ENCODE measurements at places on chromosomes 6 and 20. TPM values are rescaled to one million over a fixed set of nuclear protein-coding genes. Genes with fewer than 3 reads are reported as not detected.

- no peak for DNase-seq
These were observed 5.5 kb downstream of the MANBAL start for GRCh38 chr20:37295001-37295400.

The NECAB3 gene
- 58.6 TPM for total RNA-seq

GRCh38 chr6:155050311-155050710 lies 55.2 kb downstream of the TIAM2 start:
- no peak for DNase-seq

GRCh38 chr20:17565169-17565845 lies 4.6 kb upstream of the DSTN start:
- DNase-seq: no peak

- no peak for DNase-seq
These were observed 39.4 kb upstream of the MRPS10 start for GRCh38 chr6:42257063-42257462.

DNA sequence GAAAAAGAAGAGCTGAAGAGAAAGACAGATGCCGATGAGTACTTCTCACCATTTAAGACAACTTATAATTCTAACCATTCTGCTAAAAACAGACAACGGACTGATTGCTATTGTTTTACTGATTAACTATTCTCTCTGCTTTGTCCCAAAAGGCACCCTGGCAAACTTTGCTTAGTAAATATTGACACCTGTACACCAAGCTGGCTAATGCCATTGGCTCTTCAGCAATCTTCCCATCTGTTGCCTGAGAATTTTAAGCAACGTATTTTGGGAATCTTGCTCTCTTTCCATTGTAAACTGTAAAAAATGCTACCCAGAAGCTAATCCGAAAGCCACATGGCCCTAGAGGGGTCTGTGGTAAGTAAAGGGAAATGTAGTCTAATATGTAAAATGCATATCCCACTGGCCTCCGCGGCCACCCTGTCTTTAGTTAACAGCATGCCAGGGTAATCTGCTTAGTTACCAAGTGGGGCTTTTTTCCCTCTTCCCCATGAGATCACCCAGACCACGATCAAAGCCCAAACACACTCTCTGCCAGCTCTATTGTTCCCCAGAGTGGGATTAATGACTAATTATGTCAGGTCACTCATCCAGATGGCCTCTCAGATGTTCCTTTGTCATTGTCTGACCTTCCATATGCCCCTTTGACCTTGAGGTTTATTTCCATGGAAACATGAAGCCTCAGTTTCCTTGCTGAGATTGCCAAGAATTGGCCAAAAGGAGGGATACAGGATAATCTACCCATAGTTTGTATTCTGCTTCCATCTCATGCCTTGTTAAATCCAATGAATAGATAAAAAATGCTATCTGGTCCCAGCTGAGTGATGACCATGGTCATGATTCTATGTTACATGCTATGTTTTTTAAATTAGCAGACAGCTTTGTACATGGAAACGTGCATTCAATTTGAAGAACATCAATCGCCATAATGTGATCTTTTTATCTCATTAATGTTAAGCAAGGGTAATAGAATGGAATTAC lies 216.4 kb upstream of the MCHR2 start:
- DNase-seq: no peak

DNA sequence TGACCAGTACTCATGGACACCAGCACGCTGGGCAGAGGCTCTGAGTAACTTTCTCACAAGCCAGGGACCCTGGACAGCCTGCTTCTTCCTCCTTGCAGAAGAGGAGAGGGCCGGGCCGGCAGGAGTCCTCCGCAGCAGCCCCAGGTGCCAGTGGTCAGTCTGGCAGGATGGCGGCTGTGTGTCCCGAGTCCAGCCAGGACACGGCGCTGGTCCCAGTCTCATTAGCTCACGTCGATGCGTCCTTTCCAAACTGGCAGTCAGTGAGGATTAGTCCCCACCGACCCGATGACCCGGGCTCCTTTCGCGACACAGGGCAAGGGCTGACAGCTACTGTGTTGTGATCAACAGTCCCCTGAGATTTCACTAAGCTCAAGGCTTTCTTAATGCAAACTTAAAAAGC lies 267.0 kb downstream of the TAF4 start:
- DNase-seq: no peak

DNA sequence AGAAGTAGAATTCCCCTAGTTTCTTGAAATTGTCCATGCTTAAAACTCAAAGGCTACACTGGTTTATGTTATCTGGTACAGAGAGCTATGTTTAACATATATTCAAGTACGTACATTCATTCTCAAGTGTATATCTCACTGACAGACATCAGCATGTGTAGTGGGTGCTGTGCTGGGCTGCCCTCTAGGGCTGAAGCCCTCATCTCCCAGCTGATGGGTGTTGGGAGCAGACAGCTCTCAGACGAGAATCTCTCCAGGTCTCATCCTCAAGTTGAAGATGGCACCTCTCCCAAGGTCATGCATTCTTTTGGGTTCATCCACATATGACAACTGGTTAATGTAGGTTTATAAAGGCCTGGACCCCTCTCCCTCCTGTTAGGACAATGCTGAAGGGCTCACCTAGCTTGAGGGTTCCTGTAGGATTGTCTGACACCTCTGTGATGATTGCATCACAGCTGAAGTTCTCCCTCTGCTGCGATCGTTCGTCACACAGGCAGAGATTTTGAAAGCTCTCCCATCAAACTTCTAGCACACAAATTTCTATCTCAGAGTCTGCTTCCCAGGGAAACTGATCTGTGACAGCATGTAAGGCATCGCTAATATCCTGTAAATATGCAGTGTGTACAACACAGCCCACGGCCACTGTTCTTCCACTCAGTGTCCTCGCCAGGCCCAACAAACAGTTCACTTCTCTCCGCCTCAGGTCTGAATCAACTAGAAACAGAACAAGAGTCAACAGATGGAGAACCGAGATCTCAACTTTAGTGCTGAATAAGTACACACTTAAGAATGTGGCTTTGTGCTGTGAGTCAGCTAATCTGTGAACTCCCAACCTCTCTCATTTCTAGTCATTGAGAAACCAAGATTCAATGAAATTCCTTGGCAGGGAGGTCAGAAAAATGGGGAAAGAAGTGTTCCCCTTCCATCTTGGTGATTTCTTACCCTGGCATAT lies 43.2 kb downstream of the PREP start:
- DNase-seq: no peak

The MCCD1 gene
- not detected for total RNA-seq

The UBR2 gene
- total RNA-seq: 28.2 TPM

GRCh38 chr6:121666814-121667213 lies 231.4 kb downstream of the GJA1 start:
- no peak for DNase-seq

The SLC22A16 gene
- total RNA-seq: not detected

The ULBP1 gene
- total RNA-seq: 0.11 TPM

- DNase-seq: peak; percentile 87
These were observed 17.5 kb downstream of the LEMD2 start for GRCh38 chr6:33771146-33772081.

- no peak for DNase-seq
These were observed 229.3 kb downstream of the FARS2 start for GRCh38 chr6:5490501-5491069.

The MAN1A1 gene
- 46.5 TPM for total RNA-seq

DNA sequence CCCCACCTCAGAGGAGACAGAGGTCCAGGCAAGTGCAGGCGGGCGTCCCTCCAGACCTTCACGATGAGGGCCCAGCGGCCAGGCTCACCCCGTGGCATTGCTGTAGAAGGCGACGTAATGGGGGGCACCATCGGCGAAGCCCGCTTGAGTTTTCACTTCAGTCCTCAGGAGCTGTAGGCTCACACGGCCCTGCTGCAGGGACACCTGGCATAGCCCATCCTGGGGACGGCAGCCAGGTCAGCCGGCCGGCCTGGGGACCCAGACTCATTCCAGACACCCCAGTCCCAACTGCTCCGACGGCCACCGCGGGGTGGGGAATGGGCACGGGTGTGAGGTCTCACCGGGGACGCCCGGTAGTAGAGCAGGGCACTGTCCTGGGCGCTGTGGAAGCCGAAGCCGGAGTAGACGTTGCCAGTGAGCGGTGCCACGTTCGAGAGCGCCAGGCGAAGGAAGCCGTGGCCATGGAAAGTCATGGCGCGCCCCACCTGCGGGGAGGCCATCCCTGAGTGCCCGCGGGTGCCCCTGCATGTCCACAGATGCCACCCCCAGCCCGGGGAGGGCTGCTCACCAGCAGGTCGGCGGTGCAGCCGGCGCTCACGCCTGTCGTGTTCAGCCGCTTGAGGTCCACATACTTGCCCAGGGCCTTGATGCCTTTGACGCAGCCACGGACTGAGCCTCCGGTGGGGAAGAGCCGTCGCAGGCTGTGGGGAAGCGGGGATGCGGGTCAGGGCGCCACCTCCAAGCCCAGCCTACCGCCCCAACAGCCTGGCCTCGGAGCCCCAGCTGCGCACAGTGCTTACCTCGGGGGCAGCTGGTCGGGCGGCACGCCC lies 9.2 kb downstream of the ADRM1 start:
- no peak for DNase-seq

The ERVFRD-1 gene
- total RNA-seq: 0.23 TPM

- DNase-seq: peak; percentile 37
These were observed 2.7 kb downstream of the BMP2 start for GRCh38 chr20:6769903-6770785.
